ENCODE measurements at places on chromosomes 2 and 18.

DNA sequence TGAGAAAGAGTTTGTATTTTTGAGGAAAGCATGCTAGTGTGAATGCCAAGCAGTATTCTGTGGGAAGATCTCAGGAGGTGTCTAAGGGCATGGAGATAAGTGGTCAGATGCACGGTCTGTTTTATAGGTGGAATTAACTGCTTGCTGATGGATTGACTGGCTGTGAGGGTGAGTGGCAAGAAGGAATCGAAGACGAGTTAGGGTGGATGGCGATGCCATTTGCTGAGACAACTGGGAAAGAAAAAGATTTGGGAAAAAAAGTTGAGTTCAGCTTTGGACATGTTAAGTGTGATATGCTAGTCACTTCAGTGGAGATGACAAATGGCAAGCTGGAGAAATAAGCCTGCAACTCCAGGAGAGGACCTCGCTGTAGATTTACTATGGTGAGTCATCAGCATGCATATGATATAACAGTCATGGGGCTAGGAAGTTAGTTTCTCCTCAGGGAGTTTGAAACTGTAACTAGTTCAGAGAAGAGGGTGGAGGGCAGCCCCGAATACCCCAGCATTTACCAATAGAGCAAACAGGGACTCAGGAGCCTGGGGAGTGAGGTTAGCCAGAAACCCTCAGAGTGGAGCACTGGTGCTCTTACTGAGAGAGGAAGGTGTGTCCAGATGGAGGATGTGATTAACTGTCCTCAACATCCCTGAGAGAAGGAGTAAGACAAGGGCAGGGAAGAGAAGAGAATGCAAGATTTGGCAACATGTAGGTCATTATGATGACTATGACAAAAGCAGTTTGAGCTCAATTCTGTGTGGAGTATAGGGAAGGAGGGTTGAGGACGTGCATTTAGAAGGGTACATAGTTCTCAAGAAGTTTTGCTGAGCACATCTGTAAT lies 2.0 kb upstream of the HK2 start:
- DNase-seq = no peak

DNA sequence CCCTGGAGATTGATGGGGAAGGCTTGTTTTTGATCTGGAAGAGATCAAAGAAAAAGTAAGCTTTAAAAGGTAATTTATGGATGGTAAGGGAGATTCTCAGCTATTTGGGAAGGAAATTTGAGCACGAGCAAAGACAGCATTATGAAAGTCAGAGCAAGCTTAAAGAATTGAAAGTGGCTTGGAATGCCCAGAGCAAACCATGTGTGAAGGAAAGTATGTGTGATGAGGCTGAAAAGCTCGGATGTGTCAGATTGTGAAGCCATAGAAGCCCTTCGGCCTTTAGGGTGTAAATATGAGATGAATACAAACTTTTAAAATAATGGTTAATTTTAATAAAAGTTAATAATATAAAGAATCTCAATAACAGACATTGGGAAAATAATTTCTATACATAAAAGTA lies 377.4 kb upstream of the DSEL start:
- DNase-seq = no peak

GRCh38 chr18:71405169-71405809 lies 1116.4 kb downstream of the SOCS6 start:
- no peak for DNase-seq

GRCh38 chr2:75064691-75065396 lies 106.4 kb downstream of the POLE4 start:
- DNase-seq = peak; percentile 24

GRCh38 chr2:173922068-173922467 lies 43.1 kb downstream of the SP3 start:
- no peak for DNase-seq

DNA sequence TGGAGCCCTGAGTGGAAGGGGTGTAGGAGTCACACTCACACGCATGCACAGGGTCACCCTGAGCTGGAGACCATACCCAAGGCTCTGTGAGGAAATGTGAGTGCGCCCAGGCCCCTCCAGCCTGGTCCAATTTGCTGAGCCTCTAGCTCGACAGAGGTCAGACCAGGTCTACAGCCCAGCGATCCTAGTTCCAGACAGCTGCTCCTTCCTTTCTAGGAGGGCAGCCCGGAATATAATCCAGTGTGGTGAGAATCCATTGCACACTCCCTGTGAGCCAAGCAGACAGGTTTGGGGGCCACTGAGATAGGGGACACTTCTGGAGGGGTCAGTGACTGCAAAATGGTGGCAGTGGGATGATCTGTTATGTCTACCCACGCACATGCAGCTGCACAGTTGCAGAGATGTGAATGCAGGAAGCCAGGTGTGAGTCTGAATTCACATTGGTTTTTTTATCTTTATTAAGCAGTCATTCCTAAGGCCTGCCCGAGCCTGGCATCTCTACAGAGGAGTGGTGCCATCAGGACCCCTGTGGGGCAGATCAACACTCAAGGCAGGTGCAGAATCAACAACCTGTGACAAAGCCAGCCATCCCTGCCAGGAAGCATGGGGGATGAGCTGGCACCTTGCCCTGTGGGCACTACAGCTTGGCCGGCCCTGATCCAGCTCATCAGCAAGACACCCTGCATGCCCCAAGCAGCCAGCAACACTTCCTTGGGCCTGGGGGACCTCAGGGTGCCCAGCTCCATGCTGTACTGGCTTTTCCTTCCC lies at the start of gene GPR148:
Gene GPR148, plus strand, starts transcription at position 522 of the 768 bp plus-strand sequence. Its CDS starts 82 bp downstream, at position 604.
- DNase-seq = no peak

DNA sequence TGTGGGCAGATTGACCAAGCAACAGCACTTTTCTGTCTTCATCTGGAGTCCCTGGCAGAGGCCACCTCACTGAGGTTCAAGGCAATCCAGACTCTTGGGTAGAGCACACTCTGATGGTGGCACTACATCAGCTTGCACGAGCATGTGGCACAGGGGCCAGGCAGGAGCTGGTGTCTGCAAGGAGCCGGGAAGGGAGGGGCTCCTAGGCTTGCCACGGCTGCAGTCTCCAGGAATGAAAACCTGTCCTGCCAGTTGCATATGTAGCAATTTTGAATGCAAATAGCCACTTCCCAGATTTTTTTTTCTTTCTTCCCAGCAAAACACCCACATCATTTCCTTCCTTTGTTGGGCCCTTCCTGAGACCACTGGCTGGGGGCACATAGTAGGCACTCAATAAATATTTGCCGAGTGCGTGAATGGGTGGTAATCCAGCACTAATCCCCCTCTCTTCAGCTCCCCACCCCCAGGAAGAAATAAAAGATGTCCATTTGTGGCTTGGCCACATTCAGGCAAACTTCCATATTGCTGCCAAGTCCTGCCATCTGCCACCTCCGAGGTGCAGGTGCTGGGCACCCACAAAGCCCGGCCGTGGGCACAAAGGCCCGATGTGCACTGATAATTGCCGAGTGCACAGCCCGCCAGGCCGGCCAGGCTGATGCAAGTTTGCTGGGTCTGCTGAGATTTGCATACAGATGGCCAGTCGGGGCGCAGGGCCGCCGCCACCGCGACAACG lies 72.4 kb downstream of the MYCN start:
- no peak for DNase-seq

GRCh38 chr2:214492152-214492551 lies 81.3 kb downstream of the VWC2L start:
- no peak for DNase-seq

GRCh38 chr2:71064754-71065621 lies 3.5 kb upstream of the NAGK start:
- no peak for DNase-seq

GRCh38 chr18:1648712-1649111 lies 744.0 kb downstream of the ADCYAP1 start:
- DNase-seq = no peak

DNA sequence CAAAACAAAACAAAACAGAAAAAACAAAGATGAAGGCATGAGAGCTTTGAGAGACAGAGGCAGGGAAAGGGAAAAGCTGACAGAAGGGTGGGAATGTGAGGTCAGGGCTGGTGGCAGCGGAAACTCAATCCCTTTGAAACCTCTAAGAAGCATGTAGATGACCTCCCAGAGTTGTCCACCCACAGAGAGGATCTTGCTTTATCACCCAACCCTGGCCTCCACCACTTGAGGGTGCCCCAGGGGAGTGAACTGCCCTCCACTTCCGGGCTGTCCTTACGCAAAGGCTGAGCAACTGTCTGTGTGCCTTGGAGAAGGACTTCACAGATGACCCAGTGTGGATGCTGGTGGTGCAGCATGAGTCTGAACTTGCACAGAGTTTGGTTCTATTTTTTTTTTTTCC lies 26.7 kb downstream of the PDCL3 start:
- no peak for DNase-seq

- DNase-seq = no peak
These were observed 1386.4 kb upstream of the ZEB2 start for GRCh38 chr2:145906354-145906753.

- DNase-seq = peak; percentile 37
These were observed 28.5 kb downstream of the HPCAL1 start for GRCh38 chr2:10331027-10331701.

DNA sequence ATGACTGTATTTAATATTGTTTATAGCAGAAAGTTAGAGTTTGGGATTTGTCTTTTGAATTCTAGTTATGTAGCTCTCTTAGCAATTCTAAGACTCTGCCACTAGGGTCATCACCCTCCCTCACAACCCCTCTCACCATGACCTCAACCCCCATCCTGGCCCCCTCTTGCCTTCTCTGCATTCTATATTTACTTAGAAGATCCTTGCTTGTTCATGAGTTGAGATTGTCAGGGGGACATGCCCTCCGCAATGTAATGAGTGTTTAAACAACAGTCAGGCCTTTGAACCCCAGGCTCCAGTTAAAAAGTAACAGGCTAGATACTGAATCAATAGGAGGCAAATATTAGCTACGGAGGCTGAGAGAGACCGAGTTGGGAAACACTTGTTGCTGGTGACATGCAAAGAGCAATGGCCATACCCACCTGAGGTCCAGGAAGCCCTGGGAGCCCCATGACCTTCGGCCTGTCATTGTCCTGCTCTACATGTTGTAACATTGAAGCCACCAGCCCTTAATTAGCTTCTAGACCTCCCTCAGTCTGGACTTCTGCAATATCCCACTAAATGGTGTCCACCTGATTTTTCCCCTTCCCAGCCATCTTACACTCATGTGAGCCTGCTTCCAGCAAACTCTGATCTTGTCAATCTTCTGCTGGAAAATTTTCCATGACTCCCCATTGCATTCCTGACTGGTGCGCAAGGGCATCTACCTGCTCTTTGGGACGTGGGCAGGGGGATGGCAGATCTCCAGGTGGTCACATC lies 221.1 kb downstream of the ALPK2 start:
- DNase-seq = no peak

GRCh38 chr2:43509886-43510285 lies 86.0 kb downstream of the THADA start:
- no peak for DNase-seq

GRCh38 chr2:241129086-241129871 lies 20.0 kb downstream of the PASK start:
- DNase-seq = no peak

GRCh38 chr2:3034856-3035255 lies 342.8 kb downstream of the EIPR1 start:
- no peak for DNase-seq

GRCh38 chr2:145199042-145199441 lies 679.1 kb upstream of the ZEB2 start:
- no peak for DNase-seq

DNA sequence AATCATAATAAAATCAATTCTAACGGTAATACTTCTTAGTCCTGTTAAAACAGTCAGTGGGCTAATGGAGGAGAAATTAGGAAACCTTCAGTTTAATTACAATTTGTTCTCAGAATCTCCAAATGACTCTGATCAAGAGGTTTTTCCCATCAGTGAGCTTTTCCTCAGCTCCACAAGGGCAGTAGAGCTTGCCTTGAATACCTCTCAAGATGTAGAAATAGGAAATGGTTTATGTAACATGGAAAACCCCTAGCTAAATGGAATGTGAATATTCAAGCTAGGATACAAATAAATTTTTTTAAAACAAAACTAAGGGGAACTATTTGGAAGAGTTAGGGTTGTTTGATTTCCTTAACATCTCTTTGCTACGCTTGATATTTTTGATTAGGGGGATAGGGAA lies 87.5 kb downstream of the PLEKHM3 start:
- DNase-seq = no peak

GRCh38 chr2:47160660-47161059 lies 5.6 kb upstream of the STPG4 start:
- no peak for DNase-seq

- no peak for DNase-seq
These were observed 251.4 kb upstream of the STON1 start for GRCh38 chr2:48278590-48278989.

DNA sequence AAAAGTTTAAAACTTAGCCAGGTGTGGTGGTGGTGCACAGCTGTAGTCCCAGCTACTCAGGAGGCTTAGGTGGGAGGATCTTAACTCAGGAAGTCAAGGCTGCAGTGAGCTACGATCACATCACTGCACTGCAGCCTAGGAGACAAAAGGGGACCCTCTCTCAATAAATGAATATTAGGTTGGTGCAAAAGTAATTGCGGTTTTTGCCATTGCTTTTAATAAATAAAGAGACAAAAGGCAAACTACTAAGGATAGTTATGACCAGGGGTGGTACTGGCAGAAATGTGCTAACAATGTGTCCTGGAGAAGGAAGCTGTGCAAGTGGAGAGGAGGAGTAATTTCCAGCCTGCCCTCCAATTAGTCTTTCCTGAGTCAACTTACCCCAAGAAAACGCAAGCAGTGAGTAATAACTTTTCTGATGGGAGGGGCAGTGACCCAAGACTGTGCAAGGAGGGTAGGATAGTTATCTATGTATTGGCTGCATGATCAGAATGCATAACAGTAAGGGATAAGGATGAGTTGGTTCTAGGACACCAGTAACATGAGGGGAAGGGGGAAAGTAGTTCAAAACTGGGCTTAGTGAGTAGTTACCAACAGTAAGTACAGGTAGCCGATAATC lies 1.5 kb downstream of the EXOC6B start:
- no peak for DNase-seq

GRCh38 chr18:79798999-79799370 lies 1.2 kb downstream of the KCNG2 start:
- no peak for DNase-seq

DNA sequence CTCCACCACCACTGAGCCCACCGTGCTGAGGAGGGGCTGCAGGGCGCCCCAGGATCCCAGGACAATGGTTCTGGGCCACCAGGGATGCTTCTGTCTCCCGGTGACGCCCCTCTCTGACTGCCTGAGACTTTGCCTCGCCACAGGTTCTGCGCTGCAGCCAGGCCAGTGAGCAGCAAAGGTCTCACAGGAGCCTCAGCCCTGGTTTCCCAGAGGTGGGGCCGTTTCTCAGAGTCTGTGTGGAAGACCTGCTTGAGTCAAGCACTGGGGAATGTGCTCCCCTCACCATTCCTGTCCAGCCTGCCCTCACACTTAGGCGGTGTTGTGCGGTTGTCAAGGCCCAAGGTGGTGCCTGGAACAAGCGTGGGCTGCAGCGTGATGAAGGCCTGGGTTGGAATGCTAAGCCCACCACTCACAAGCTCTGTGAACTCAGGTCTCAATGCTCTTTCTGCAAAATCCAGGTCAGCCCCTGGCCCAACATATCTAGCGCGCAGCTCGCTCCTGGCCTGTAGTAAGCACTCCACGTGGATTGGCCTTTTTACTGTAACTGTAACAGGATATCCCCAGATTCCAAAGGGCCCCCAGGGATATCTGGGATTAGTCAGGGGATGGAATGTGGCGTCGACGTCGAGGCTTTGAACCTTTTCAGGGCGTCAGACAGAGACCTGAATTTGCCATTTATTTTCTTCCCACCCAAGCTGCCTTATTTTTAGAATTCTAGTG lies 47.6 kb downstream of the PLB1 start:
- no peak for DNase-seq

- DNase-seq = no peak
These were observed 69.6 kb downstream of the THNSL2 start for GRCh38 chr2:88239781-88240180.

All from stimulated activated CD8-positive, alpha-beta memory T cell treated with anti-CD3 and anti-CD28 coated beads, Interleukin-7, amount 100 ng/mL, for 1 hour (primary cell).